ENCODE measurements at places on chromosomes 3 and 15.

GRCh38 chr3:37862903-37863815, 1.5 kb downstream of the CTDSPL start:
- ATAC-seq = no peak

- peak; percentile 94 for ATAC-seq
Observed at GRCh38 chr15:65336493-65337435, 32.3 kb downstream of the RNU5B-1 start.

- no peak for ATAC-seq
Observed at GRCh38 chr3:32186097-32186496, 52.4 kb upstream of the CMTM8 start.

GRCh38 chr15:47796339-47796738, 79.0 kb downstream of the SEMA6D start:
- ATAC-seq = no peak

- ATAC-seq = no peak
Observed at GRCh38 chr3:11226042-11226370, 46.2 kb upstream of the ATG7 start.

DNA sequence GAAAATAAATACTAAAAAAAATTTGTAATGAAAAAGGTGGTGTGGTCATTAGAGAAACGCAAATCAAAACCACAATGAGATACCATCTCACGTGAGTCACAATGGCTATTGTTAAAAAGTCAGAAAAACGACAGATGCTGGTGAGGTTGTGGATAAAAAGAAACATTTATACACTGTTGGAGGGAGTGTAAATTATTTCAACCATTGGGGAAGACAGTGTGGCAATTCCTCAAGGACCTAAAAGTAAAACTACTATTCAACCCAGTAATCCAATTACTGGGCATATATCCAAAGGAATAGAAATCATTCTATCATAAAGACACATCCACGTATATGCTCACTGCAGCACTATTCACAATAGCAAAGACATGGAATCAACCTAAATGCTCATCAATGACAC, 120.3 kb downstream of the MYO9A start:
- no peak for ATAC-seq

- no peak for ATAC-seq
Observed at GRCh38 chr15:70236341-70237086, 138.8 kb upstream of the TLE3 start.

DNA sequence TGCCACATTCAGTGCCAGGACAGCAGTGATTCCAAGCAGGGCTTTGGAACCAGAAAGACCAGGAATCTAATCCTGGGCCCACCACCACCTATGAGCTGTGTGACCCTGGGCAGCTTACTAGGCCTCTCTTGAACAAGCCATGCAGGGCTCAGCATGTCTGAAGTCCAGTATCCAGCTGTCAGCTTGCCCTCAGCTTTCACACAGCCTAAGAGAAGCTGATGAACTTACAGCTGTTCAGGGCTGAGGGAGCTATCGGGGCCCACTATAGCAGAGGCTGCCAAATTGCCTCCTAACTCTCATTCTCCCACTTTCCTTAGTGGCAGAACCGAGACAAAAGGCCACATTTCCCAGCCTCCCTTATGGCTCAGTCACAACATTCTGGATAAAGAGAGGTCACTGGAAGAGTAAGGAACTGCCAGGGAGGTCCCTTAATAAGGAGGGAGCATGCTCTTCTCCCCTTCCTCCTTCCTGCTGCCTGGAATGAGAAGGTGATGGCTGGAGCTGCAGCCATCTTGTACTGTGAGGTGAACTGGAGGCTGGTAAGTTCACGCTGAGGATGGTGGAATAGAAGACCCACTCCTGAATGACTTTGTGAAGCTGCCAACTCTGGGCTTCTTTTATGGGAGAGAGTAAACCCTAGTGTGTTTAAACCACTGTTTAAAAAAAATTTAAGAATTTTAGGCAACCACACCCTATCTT, 34.5 kb downstream of the FEM1B start:
- no peak for ATAC-seq

DNA sequence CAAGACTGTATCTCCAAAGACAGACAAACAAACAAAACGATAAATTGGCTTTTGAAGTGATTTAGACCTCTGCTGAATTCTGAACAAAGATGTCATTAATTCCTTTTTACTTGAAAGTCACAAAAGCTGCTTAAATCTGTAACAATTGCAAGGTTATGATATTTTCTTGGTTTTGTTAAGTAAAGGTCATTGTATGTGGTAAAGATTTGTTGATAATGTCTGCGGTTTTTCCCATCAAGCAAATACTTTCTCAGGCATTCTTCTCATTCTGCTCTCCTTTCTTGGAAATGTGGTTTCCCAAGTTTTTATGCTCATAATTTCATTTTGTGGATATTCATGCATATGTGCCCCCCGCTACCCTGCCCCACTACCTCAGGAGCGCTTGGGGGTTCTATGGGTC, 116.5 kb downstream of the SLMAP start:
- no peak for ATAC-seq

DNA sequence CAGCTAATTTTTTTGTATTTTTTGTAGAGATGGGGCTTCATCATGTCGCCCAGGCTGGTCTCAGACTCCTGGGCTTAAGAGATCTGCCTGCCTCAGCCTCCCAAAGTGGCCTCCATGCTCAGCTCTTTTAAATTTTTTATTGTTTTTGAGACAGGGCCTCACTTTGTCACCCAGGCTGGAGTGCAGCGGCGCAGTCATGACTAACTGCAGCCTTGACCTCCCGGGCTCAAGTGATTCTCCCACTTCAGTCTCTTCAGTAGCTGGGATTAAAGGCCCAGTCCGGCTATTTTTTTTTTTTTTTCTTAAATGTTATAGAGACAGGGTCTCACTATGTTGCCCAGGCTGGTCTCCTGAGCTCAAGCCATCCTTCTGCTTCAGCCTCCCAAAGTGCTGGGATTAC, 15.1 kb upstream of the BAHD1 start:
- no peak for ATAC-seq

DNA sequence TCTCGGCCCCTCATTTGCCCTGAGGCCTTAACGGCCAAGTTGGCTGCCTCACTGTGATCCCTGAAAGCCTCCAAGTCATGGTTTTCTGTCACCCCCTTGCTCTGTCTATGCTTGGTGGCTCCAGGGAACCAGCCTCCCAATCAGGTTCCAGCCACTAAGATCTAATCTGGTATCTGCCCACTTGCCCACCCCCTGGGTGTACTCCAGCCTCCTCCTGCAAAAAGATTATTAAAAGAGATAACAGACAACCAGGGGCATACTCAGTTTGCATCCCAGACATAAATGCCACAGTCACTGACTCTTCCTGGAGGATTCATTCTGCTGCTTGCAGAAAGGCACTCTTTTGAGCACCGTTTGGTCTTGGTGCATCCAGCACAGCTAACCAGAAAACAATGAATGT, 103.9 kb downstream of the NTRK3 start:
- no peak for ATAC-seq

DNA sequence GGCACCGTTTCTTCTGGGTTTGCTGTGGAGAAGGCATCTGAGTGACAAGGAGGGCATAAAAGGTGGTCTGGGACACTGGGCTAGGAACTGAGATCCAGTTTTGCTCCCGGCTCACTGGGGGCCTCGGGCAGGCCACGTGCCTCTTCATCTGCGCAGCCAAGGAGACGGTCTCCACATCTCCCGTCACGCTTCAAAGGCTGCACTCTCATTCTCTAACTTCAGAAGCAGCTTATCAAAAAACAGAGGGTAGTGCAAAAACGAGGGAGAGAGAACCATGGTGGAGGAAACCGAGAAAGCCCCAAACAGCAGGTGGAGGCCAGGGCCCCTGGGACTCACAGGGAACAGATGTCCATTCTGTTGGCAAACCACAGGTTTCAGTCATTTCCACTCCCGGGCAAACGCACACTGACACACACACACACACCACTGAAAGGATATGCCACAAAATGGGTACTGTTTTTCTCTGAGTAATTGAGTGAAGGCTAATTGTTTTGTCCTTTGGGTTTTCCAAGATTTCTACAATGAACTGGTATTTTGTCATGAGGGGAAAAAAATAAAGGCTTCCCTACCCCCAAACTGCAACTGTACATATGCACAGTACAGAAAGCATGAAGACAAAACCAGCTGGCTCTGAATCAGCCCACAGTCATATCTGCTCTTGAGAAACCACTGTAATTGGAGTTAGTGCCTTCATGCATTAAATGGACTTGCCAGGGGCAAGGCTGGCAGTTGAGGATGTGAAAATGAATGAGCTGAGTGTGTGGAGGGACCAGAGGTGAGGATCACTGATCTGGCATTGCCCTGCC, 71.9 kb downstream of the MGLL start:
- peak; percentile 3 for ATAC-seq

- no peak for ATAC-seq
Observed at GRCh38 chr15:76967067-76967466, 27.9 kb upstream of the PSTPIP1 start.

DNA sequence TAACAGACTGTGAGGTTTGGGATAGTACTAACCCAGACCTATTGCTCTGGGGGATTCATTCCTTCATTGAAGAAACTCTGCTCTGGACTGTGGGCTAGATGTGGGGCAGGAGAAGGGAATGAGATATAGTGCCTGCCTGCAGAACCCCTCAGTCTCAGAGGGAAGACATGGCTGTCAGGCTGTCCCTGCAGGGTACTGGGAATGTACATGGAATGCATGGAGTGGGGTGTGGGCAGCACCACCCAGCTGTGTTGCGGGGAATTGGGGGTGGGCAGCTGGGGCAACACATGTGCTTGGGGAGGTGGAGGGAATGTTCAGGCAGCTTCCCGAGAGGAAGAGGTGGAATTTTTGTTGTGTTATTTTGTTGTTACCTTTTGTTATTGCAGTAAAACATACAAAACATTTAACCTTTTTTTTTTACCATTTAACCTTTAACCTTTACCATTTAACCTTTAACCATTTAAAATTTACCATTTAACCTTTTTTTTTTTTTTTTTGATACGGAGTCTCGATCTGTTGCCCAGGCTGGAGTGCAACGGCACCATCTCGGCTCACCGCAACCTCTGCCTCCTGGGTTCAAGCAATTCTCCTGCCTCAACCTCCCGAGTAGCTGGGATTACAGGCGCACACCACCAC, 7.3 kb downstream of the PAQR5 start:
- ATAC-seq = peak; percentile 26

DNA sequence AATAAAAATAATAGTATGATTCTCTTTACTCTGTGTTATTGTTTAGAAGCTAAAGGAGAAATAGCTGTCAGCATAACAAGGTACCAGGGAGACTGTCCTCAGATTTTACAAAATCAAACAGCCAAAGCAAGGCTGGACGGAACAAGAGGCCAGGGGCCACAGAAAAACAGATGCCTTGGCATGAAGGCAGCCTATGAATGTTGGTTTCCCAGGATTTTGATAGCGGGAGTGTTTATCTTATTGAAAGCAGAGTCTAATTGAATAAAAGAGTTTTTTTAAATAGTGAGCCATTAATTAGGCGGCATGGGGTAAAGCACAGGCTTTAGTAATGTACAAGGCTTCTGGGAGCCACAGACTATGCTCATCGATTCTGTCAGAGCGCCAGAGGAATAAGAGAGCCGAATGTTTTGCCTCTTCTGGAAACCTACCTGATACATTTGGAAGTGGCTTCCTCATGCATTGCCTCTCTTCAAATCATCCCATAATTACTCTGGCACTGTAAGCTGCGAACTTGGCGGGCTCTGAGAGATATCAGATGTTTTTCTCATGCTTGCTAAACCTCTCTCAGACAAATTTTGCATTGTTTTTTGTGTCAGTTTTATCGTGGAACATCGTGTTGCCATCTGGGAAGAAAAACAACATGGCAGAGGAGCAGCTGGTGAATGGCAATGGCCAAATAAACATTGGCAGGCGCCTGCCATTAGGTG, 30.4 kb upstream of the TMCO5A start:
- no peak for ATAC-seq

- ATAC-seq = no peak
Observed at GRCh38 chr15:38253351-38253781, 730 bp downstream of the SPRED1 start.

- ATAC-seq = no peak
Observed at GRCh38 chr15:69551391-69552056, 98.9 kb downstream of the RPLP1 start.

DNA sequence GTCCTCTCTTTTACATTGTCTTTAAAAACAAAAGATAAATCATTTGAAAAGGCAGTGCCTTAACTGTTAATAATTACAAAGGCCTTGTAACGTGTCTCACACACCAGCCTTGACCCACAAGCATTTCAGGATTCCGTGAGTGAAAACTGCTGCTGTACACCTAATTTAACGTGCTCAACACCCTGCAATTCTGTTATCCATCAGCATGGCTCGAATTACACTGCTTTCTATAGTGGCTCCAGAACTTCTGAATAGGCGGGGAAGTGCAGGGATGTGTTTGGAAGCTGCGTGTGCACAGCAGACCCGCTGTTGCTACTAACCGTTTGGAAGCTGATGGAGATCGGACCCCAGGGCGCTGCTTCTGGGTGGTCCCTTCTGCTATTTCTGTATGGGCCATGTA, 9.9 kb upstream of the ETFA start:
- ATAC-seq = no peak

DNA sequence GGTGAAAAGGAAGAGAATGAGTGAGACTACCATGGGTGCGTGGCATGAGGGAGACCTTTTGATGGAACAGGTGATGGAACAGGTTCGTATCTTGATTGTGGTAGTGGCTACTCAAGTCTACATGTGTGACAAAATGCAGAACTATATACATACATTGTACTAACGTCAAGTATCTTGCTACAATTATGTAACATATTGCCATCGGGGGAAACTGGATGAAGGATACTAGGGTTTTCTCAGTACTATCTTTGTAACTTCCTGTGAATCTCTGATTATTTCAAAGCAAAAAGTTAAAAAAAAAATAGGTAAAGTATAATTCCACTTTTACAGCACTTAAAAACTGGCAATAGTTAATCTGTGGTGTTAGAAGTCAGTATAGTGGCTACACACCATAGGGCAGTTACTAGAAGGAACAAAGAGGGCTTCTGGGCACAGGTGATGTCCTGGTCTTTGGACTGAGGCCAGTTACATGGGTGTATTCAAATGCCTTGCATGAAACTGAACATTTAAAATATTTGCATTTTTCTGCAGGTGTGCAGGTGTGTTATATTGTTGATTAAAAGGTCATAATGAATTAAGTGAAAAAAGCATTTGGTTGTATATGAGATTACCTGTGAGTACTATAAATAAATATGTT, 61.4 kb downstream of the LRRK1 start:
- ATAC-seq = no peak

DNA sequence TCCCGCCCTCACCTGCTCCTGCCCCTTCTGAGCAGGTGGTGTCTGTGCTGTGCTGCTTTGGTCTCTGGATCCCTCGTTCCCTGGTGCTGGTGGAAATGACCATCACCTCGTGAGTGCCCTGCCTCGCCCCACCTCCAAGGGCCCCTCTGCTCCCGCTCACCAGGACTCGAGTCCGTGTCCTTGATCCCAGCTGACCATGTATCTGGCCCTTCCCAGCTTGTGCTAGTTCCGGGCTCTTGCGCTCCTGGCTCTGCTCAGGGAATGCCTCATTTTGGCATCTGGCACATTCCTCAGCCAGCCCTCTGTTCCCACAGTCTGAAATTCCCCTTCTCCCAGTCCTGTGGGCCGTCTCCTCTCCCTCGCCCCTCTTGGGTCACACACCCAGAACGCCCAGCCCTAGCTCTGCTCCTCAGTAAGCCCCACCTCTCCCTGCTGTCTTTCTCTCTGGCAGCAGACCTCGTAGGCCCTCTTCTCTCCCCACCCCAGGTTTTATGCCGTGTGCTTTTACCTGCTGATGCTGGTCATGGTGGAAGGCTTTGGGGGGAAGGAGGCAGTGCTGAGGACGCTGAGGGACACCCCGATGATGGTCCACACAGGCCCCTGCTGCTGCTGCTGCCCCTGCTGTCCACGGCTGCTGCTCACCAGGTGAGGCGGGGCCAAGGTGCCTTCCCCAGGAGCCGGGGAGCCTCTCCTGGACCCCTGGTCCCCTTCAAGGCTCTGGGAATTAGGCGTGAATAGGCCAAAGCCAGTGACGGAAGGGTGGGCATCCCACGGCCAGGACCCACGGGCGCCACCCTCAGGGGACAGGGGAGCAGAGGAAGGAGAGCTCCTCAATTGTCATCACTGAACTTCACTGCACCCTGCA, 11.5 kb downstream of the SLC51A start:
- peak; percentile 25 for ATAC-seq

Measured in motor neuron (in vitro differentiated cells).